Stimulated activated CD8-positive, alpha-beta memory T cell treated with anti-CD3 and anti-CD28 coated beads, Interleukin-2, amount 100 ng/mL, for 48 hours (primary cell): ENCODE measurements at places on chromosomes 7 and 10.

DNA sequence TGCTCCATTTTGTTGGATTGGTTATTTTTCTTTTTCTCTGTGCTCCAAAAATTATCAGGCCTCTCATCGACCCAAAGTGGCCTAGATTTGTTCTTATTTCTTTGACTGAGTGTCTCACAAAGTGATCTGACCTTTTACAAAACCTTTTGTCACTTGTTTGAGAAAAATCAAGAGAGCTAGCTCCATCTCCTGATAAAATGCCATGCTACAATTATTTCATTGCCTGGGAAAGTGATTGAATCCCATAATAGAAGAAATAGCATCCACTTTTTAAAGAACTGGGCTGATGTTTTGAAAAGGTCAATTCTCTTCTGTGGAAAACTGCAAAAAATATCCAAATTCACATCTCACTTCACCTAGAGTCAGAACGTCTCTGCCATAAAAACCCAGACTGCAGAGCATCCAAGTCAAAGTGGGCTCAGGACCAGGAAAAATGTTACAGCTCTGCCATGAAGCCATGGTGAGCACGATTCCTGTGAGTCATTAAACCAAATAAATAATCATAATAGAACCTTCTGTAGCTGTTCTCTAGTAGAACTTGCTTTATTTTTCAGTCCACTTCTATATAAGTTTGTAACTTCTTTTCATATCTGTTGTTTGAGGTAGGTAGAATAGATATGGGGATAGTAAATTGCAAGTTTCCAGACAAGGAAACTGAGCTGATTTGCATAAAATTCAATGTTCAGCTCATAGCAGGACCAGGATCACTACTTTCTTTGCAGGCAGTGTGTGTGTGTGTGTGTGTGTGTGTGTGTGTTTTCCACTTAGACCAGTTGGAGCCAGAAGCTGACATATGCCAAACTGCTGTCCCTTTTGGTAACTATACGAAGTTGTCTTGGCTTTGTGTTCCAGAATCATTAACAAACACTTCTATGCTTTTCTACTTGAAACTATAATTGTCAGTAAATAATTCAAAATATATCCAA lies 632.5 kb upstream of the ANKRD30A start:
- no peak for DNase-seq

DNA sequence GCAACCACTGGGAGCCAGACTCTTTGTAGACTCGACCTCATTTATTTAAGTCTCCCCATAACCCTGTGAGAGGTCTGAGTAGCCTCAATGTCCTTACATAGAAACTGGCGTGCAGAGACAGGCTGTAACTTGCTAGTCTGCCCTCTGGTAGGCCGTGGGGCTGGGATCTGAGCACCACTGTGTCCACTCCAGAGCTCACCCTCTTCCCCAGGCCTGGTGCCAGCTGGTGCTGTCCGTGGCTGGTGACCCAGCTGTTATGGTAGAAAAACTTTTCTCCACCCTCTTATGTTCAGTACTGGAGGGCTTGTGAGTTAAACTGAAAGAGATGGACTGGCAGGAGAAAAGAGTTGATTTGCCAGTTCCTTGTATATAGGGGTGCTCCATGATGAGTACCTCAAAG lies 41.9 kb downstream of the ADAMTS14 start:
- no peak for DNase-seq

DNA sequence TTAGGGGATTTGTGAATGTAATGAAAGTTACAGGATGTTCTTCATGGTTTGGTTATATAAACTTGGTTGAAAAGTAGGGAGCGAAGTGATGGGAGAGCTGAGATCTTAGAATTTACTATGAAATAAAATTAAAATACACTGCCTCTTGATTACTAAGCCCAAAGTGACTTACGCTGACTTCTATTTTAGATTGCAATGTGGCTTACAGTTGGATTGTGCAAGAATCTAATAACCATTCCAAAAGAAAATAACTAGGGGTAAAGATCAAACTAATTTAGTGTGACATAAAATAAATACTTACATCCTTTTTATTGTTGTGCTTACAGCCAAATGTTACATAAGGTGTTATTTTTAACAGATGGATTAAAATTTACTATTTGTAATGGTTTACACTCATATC lies 15.3 kb downstream of the WNT16 start:
- DNase-seq, result no peak

GRCh38 chr7:3696113-3696512 lies 395.1 kb downstream of the SDK1 start:
- DNase-seq, result no peak

- no peak for DNase-seq
Observed at GRCh38 chr10:15844517-15844916, 15.8 kb downstream of the MINDY3 start.
